Airway epithelial cell (primary cell): ENCODE measurements at places on chromosomes 3 and 15. TPM values are rescaled to one million over a fixed set of nuclear protein-coding genes. Genes with fewer than 3 reads are reported as not detected.

The MITF gene
- total RNA-seq: 5.3 and 7.9 TPM in 2 replicates

The GXYLT2 gene
- total RNA-seq: 5.5 and 10.7 TPM in 2 replicates

The CGNL1 gene
- 0.56 and 0.71 TPM in 2 replicates for total RNA-seq

The PPP1R14D gene
- total RNA-seq: not detected in 2 replicates

The RBPMS2 gene
- not detected in 2 replicates for total RNA-seq

The DCBLD2 gene
- 74.5 and 86.6 TPM in 2 replicates for total RNA-seq

The BTLA gene
- not detected in 2 replicates for total RNA-seq

The GOLGA6B gene
- total RNA-seq: not detected in 2 replicates

The FBLN2 gene
- total RNA-seq: 3.7 and 13.3 TPM in 2 replicates

The INO80 gene
- 8.7 and 16.7 TPM in 2 replicates for total RNA-seq

The ANKUB1 gene
- total RNA-seq: 1.7 and 2.0 TPM in 2 replicates

The LINGO1 gene
- not detected in 2 replicates for total RNA-seq

The TMEM158 gene
- total RNA-seq: 6.0 and 8.8 TPM in 2 replicates

The CHRNB4 gene
- total RNA-seq: not detected in 2 replicates

The TIMP4 gene
- total RNA-seq: 0.07 TPM in 1 of 2 replicates, not detected in the other

The PLCH1 gene
- total RNA-seq: 0.23 and 0.49 TPM in 2 replicates

The ZNF774 gene
- 1.5 and 1.9 TPM in 2 replicates for total RNA-seq
